ENCODE measurements at places on chromosomes 12 and 14. TPM values are rescaled to one million over a fixed set of nuclear protein-coding genes. Genes with fewer than 3 reads are reported as not detected.
A peak's percentile ranks its signal among the peaks of the same experiment; 100 is the strongest.

Gene GLIPR1
- 51.6 TPM for total RNA-seq

Gene SDR9C7
- total RNA-seq: 0.49 TPM

Gene RESF1
- 145 TPM for total RNA-seq

DNA sequence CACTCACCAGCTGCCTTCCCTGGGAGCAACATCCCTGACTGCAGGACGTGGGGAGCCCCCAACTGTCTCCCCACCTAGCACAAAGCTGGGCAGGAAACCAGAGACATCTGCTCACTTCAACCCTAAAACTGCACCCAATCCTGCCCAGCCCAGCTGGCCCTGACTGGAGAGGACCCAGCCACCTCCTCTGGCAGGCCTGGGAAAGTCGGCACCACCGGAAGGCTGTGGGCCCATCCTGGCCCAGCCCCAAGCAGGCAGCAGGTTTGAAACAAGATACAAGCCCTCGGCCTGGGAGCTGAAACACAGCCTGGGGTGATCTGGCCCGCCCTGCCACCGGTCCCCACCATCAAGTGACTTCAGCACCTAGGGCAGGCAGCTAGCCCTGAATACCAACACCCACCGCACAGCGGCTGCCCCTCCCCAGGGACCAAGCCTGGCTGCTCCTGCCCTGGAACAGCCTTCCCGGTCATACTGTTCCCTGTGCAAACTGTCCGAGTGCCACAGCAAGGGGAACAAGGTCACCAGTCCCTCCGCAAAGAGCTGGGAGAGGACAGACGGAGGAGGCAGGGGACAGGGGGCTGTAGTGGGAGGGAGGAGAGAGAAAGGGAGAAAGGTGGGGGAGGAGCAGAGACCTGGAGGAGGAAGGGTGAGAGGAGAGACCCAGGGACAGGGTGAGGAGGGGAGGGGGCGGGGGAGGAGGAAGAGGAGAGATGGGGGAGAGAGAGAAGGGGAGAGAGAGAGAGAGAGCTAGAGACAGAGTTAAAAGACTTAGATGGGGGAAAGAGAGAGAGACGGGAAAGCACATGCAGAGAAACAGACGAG, 115.7 kb downstream of the RFLNA start:
- H3K4me1 ChIP-seq: no peaks in the 10 kb centered on the region
- peak overlapping the region; percentile 89 for H3K27ac ChIP-seq
- no peak for DNase-seq
- H3K4me3 ChIP-seq: no peak overlapping the region

GRCh38 chr12:127550271-127550670, 716.7 kb upstream of the TMEM132C start:
- H3K4me3 ChIP-seq: no peak overlapping the region
- no peaks in the 10 kb centered on the region for H3K4me1 ChIP-seq
- DNase-seq: no peak
- no peak overlapping the region for H3K27ac ChIP-seq

DNA sequence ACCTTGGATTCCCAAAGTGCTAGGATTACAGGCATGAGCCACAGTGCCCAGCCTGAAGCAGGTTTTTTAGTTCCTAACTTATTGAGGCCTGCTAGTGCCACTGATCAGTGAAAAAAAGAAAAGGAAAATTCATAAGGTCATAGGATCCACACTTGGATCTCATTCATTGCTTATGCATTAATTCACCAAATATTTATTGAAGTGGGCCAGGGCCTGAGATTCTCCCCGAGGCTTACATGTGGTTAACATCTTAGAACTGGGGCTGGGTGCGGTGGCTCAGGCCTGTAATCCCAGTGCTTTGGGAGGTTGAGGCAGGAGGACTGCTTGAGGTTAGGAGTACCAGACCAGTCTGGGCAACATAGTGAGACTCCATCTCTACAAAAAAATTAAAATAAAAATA, 29.5 kb upstream of the MAP1LC3B2 start:
- peaks cover 15% of the 10 kb centered on the region for H3K4me1 ChIP-seq
- H3K27ac ChIP-seq: peak overlapping the region; percentile 86
- no peaks in the 10 kb centered on the region for H3K27me3 ChIP-seq

- H3K36me3 ChIP-seq: no peaks in the 10 kb centered on the region
- H3K4me1 ChIP-seq: no peaks in the 10 kb centered on the region
- no peak overlapping the region for H3K27ac ChIP-seq
Observed at GRCh38 chr14:94673781-94674231, 61.6 kb downstream of the SERPINA3 start.

DNA sequence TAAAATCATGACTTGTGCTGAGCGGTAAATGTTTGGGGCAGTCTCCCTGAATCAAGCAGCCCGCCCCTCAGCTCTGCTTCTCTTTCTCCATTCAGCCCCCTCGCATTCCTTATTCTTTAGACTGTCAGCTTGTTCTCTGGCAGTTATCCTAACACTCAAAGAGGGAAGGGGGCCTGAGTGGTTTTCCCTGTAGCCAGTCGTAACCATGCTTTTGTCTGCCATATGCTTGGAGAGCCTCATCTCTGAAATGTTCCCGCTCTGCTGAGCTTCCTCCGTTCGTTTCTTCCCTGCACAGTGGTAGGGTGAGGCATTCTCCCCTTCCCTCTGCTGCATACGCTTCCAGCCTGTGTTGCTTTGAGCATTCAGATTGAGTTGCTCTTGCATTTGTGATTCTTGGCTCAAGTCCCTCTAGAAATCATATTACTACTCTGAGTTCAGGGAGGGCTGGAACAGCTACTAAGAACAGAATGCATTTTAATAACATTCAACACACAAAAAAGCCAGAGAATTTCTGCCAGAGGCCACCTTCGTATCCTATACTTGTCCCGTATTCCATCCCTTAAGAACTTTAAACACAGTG, 119.7 kb downstream of the FBXL14 start:
- no peaks in the 10 kb centered on the region for H3K27me3 ChIP-seq
- no peak overlapping the region for H3K4me3 ChIP-seq
- H3K27ac ChIP-seq: no peak overlapping the region
- no peaks in the 10 kb centered on the region for H3K4me1 ChIP-seq

Gene CCDC197
- not detected for total RNA-seq

Gene KRT78
- not detected for total RNA-seq

DNA sequence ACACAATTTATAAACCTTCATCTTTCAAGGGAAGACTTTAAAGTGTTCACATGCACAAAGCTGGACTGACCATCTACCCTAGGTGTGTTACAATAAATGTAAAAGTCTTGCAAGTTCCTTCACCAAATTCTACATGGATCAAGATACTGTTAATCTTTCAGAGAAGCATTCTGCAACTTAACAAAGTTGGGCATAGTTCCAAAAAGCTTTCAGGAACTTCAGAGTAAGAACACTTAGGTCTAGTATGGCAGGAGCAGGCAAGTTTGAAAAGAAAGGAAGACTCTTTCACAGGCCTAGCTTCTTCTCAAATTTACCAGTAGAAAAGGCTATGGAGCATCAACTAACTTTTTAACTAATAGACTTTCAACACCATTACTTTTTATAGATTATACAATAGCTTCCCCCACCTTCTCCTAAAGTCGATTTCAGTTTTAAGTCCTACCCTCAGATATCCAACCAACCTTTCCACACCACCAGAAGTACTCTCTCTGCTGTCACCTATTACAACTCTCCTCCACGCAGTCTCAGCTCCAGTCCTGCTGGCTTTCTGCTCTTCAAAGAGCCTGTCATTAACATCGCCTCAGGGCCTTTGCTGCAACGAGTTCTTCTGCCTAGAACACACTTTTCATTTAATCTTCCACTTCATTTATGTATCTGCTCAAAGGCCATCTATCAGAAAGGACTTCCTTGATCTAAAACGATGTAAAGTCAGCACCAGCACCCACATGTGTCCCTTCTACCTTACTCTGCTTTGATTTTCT, 333.9 kb downstream of the CEP128 start:
- no peak for DNase-seq
- no peaks in the 10 kb centered on the region for H3K4me1 ChIP-seq
- no peaks in the 10 kb centered on the region for H3K36me3 ChIP-seq
- no peak overlapping the region for H3K27ac ChIP-seq
- no peaks in the 10 kb centered on the region for H3K27me3 ChIP-seq

Gene ANG
- 14.1 TPM for total RNA-seq

DNA sequence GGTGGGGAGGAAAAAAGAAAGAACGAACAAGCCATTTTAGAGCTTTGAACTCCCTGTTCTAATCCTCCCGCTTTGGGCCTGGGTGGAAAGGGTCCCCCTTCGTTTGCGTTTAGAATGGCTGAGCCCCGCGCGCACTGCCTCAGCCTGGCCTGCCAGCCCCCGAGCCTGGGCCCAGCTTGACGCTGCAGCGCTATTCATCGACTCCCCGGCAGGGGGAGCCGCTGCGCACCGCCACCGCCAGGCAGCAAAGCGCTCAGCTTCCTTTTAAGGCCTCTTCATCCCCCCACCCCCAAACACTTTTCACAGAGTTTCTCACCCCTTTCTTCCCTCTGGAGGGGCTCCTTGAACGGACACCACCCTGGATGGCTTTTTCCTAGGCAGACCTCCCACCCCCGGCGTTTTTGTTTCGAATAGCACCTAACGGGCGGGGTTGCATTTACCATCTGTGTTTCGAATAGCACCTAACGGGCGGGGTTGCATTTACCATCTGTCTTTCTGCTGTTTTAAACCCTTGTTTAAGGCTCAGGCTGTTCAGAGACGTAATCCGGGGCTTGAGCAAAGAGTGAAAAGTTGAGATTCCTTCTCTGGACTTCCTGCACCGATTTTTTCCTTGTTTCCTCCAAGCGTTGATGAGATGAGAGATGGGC, 56.4 kb upstream of the PIWIL1 start:
- H3K4me1 ChIP-seq: no peaks in the 10 kb centered on the region
- DNase-seq: no peak
- H3K36me3 ChIP-seq: no peaks in the 10 kb centered on the region
- H3K4me3 ChIP-seq: no peak overlapping the region

Gene MEG3
- total RNA-seq: 43.3 TPM

Gene TMEM117
- total RNA-seq: 5.9 TPM

DNA sequence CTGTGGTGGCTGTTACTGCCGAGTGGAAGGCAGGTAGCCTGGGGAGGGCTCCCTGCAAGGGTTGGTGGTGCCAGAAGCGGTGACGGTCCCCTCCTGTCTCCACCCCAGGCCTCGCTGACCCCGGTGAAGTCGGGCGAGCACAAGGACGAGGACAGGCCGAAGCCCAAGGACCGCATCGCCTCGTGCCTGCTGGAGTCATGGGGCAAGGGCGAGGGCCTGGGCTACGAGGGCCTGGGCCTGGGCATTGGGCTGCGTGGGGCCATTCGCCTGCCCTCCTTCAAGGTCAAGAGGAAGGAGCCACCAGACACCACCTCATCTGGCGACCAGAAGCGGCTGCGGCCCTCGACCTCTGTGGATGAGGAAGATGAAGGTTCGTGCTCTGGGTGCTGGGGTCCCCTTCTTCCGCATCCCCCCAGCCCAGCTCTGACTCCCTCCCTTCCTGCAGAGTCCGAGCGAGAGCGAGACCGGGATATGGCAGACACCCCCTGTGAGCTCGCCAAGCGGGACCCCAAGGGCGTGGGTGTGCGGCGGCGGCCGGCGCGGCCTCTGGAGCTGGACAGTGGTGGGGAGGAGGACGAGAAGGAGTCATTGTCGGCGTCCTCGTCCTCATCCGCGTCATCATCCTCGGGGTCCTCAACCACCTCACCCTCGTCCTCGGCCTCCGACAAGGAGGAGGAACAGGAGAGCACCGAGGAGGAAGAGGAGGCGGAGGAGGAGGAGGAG, 13.3 kb downstream of the SETD1B start:
- H3K4me1 ChIP-seq: peaks cover 8% of the 10 kb centered on the region
- no peaks in the 10 kb centered on the region for H3K27me3 ChIP-seq
- DNase-seq: no peak
- no peak overlapping the region for H3K4me3 ChIP-seq

- no peak overlapping the region for H3K27ac ChIP-seq
- H3K4me3 ChIP-seq: no peak overlapping the region
- no peak for DNase-seq
- H3K27me3 ChIP-seq: no peaks in the 10 kb centered on the region
Observed at GRCh38 chr14:61147831-61148549, 133.1 kb downstream of the TMEM30B start.

GRCh38 chr12:12230275-12230674, 36.6 kb downstream of the LRP6 start:
- peaks cover 4% of the 10 kb centered on the region for H3K4me1 ChIP-seq
- no peak for DNase-seq
- H3K27ac ChIP-seq: no peak overlapping the region
- no peak overlapping the region for H3K4me3 ChIP-seq

DNA sequence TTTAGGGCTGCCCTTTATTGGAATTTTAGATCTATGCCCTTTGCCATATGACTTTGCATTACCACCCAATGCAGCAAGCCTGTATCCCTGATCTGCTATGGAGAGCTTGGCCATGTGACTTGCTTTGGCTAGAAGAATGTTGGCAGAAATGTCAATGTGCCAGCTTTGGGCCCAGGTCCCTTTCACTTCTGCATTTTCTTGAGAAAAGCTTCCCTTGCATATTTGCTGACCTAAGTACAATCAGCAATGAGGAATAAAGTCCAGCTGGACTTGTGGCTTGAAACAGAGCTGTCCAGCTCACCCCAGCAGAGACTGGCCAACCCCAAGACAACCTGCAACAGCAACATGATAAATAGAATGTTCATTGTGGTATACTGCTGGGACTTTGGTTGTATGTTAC, 135.9 kb downstream of the PAH start:
- DNase-seq: no peak
- H3K27me3 ChIP-seq: no peaks in the 10 kb centered on the region
- H3K4me3 ChIP-seq: no peak overlapping the region
- no peaks in the 10 kb centered on the region for H3K36me3 ChIP-seq
- no peaks in the 10 kb centered on the region for H3K4me1 ChIP-seq

Gene SYNJ2BP
- 37.0 TPM for total RNA-seq

Gene RPL6
- 1,553 TPM for total RNA-seq

DNA sequence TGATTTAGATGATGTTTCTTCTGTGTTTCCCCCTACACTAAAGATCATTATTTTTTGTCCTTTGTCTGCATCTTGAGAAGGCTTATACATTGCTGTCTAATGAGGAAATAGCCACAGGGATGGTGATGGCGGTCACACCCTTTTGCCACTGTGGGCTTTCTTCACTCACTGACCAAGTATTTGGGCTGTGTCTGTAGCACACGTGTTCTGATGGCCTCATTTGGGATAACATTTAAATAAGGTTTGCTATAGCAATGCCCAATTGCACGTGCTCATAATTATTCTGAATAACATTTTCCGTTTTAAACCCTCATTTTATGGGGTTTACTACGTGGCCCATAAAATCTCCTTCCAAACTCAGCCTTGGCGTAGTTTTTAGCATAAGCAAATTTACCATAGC, 230.3 kb upstream of the PRICKLE1 start:
- H3K4me3 ChIP-seq: no peak overlapping the region
- H3K36me3 ChIP-seq: no peaks in the 10 kb centered on the region
- H3K4me1 ChIP-seq: no peaks in the 10 kb centered on the region

DNA sequence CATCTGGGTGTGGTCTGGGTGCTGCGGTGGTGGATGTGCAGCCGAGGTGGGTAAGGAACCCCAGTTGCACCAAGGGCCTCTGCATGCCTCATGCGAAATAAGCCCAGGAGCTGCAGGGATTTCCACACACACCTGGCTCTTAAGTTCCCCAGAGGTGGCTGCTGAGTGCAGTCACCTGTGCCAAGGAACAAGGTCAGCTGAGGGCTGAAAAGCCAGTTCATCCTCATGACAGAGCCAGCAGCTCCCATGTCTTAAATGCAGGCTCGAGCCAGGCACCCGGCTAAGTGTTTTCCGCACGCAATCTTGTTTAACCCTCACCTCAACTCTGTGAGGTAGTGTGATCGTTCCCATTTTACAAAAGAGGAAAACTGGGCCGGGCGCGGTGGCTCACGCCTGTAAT, 9.7 kb downstream of the HVCN1 start:
- H3K27ac ChIP-seq: no peak overlapping the region
- no peak overlapping the region for H3K4me3 ChIP-seq
- no peaks in the 10 kb centered on the region for H3K4me1 ChIP-seq
- no peak for DNase-seq

GRCh38 chr12:96361074-96361473, 39.2 kb downstream of the CDK17 start:
- no peak overlapping the region for H3K27ac ChIP-seq
- peaks cover 5% of the 10 kb centered on the region for H3K4me1 ChIP-seq
- H3K27me3 ChIP-seq: no peaks in the 10 kb centered on the region
- H3K36me3 ChIP-seq: no peaks in the 10 kb centered on the region
- H3K4me3 ChIP-seq: no peak overlapping the region
- DNase-seq: no peak
